Colonic mucosa (tissue), 4 donors: ENCODE measurements at places on chromosomes 2 and 18.

GRCh38 chr2:210611466-210611865 is 55.1 kb downstream of the CPS1 start:
- no peak for DNase-seq

DNA sequence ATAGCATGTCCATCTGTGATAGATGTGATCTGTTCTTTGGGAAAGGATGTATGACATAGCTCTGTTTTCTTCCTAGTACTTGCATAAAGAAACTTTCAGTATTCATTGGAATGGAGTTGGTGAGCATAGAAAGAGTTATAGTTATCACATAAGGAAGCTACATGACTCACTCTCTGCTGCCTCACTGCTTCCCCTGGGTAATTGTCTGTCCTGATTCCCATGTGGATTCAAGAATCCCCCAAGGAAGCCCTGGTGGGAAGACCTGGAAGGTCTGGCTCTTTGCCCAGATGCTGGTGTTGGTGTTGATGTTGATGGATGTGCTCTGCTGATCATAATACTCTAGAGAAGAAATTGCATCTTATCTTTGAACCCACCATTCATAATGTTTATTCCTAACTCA is 60.6 kb downstream of the PTPN4 start:
- no peak for DNase-seq

- no peak for DNase-seq
Observed at GRCh38 chr2:126949775-126950174, 51.1 kb downstream of the TEX51 start.

DNA sequence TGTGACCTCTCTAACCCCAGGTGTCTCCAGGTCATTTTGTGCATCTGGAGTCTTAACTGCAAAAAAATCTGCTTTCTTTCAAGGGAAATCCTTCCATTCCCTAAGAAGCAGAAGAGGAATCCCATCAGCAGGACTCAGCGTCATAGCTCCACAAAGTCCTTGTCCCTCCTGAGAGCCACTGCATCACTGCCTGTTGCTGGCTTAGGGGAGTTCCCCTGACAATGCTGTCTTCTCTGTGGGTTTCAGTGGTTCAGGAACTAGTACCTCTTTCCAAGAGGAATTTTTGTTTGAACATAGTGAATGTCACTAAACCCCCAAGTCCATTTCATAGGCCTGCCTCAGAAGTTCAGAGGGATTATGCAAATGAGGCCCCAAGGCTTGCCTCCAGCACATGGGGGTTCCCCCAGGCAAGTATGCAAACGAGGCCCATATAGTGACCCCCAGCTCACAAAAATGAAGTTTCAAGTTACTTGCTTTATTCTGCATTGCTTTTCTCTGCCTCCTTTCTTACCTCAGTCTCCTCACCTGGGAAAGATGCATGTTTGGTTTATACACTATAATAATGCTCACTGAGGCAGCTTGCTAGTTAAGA is 513.9 kb upstream of the MEX3C start:
- no peak for DNase-seq

- peak; percentile 63 for DNase-seq
Observed at GRCh38 chr2:105578166-105578565, 166.5 kb upstream of the NCK2 start.

DNA sequence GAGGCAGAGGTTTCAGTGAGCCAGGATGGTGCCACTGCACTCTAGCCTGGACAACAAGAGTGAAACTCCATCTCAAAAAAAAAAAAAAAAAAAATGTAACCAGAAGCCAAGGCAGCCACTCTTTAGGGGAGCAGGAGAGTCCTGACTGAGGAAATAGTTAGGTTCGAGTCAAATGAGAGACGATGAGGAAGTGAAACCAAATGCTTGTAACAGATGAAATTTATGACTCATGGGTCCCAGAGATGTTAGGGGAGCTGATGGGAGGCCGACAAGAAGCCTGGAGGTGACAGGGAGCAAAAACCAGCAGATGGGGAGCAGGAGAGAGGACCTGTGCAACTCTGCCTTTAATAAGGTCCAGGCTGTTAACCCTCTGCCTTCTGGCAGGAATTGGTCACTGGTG is 756.1 kb upstream of the DDX18 start:
- no peak for DNase-seq

DNA sequence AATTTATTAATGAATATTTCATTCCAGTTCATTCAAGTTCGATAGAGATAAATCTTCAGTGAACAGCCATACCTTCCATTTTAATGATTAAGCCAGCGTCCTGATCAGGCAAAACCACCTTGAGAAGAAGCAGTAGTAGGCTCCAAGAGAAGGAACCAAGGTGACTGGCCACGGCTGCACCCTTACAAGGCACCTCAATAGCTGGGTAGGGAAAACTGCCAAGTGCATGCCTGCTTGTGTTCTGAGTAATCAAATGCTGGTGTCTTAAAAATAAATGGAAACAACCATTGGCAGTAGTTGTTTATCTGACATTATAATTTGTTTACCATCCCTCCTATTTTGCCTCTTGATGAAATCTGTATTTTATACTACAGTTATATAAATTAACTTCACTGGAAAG is 10.0 kb upstream of the FEZ2 start:
- no peak for DNase-seq

- no peak for DNase-seq
Observed at GRCh38 chr18:58592223-58593214, 36.4 kb downstream of the ALPK2 start.

- no peak for DNase-seq
Observed at GRCh38 chr18:57432751-57433400, 2.3 kb upstream of the ONECUT2 start.

DNA sequence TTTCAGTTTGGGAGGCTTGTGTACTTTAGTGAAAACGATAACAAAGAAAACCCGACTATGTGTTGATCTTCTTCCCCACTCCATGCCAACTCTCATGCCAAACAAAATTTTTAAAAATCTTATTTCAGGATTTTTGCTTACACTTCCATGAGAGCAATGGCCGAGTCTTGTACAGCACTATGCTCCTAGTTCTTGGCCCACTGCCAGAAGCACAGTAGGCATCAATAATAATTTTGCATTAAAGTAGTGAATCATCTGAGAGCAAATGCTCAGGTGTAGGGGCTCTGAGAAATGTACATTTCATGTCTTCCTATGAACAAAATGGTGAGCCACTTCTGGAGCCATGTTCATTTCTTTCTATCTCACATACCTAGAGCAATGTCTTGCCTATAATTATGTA is 62.2 kb downstream of the MAP3K19 start:
- no peak for DNase-seq

- DNase-seq, result no peak
Observed at GRCh38 chr2:71496156-71496770, 42.9 kb downstream of the DYSF start.

DNA sequence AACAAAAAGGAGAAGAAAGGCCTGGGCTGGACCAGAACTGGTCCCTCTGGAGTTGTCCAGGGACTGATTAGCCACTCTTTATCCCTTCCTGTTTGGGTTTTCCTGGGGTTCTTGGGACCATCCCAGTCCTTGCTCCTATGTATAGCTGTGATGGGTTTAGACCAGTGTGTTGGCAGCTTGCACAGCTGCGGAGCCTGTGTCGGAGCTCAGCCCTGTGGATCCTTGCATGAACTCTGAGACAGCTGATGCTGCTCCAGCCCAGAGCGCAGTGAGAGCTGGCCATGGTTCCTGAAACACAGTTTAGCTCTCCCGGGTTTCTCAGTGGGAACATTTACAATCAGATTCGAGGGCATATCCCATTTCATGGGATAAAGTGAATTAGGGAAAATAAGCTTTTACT is 16.9 kb downstream of the IMPA2 start:
- no peak for DNase-seq

DNA sequence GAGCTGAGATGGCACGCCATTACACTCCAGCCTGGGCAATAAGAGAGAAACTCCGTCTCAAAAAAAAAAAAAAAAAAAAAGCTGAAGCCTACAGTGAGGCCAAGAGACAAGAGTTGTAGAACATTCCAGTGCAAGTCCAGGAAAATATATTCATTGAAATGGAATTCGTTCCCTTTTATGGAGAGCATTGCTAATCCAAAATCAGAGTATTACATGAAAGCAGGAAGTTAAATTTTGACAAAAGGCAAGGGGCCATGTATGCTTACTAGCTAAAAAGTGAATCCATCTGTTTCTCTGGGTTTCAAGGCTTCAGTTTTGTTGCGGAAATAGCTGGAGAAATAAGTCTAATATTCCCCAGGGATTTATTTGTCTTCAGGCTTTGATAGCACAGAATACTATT is 471.7 kb downstream of the THSD7B start:
- DNase-seq, result no peak

DNA sequence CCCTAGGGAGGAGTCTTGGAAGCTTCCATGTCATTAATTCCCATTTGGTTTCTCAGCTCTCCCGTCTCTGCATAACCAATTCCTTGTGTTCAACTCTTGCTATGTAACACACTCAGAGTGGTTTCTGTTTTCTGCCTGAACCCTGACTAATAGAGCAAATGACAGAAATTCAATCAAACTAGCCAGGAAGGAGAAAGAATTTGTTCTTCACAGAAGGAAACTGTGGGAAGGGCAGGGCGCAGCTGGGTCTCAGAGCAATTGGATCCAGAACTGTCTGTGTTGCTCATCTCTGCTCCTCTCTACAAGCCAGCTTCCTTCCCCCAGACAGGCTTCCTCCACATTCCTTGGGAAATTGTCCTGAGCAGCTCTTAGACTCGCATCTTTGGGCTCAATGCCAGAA is 269.8 kb downstream of the TNS1 start:
- no peak for DNase-seq

DNA sequence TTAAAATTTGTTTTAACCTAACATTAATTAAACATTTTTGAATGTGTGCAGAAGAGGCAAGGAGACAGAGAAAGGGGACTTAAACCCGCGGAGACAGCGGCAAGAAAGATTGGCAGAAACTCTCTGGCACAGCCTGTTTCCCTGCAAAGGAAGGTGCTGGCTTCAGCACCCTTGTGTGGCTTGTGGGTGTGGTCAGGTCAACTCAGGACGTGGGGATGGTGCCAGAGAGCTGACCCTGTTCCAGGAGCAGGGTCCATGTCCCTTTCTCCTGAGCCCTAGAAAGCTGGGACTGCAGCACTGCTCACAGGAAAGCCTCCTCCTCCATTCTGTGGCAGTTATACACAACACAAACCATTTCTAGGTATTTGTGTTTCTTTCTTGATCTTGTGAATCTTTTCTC is 176.2 kb upstream of the ST6GAL2 start:
- DNase-seq, result peak; percentile 67

DNA sequence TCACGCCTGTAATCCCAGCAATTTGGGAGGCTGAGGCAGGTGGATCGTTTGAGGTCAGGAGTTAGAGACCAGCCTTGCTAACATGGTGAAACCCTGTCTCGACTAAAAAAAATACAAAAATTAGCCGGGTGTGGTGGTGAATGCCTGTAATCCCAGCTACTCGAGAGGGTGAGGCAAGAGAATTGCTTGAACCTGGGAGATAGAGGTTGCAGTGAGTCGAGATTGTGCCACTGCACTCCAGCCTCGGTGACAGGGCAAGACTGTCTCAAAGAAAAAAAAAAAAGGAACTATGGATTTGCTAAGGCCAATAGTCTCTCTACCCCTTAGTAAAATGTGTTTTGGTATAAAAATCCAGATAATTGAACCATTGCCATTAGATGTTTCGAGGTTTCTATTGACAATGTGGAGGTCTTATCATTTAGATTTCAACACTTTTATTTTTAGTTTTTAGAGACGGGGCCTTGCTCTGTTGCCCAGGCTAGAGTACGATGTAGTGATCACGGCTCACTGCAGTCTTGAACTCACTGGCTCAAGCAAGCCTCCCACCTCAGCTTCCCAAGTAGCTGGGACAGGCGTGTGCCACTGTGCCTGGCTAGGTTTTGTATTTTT is 1.1 kb upstream of the TXNDC2 start:
- no peak for DNase-seq

GRCh38 chr2:236307641-236308040 is 43.4 kb upstream of the ASB18 start:
- no peak for DNase-seq

DNA sequence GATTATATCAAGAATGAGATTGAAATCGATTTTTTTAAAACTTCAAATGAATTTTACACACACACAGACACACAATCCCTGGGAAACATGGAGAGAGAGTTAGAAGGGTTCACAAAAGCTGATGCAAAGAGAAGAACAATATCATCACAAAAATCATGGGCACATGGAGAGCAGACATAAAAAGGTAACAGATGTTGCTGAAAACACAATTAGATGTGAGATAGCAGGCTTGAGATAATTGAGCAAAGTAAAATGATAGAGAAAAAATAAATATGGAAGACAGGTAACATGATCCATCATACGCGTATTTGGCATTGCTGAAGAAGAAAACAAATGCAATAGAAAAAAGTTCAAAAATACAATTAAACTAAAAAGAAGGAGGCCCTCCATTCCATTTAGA is 11.6 kb upstream of the B4GALT6 start:
- DNase-seq, result no peak

GRCh38 chr2:33589444-33589843 is 9.7 kb downstream of the FAM98A start:
- no peak for DNase-seq

- DNase-seq, result peak; percentile 47
Observed at GRCh38 chr2:121707344-121707919, 29.2 kb downstream of the NIFK start.

DNA sequence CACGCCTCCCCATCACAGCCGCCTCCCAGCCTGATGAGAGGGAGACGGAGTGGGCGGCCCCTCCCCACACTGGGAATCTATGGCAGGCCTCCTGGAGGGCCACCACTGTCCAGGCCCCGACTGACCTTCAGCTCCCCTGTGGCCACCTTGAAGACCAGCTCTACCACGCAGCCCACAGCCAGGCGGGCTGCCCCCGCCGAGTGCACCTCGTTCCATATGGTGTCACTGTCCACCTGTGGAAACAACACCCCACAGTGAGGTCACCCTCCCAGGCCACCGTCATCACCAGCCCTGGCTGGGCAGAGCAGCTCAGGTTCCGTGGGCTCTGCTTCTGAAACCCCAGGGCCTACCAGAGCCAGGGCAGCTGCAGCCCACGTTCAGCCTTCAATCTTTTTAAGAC is 242.0 kb downstream of the TWIST2 start:
- DNase-seq, result no peak

DNA sequence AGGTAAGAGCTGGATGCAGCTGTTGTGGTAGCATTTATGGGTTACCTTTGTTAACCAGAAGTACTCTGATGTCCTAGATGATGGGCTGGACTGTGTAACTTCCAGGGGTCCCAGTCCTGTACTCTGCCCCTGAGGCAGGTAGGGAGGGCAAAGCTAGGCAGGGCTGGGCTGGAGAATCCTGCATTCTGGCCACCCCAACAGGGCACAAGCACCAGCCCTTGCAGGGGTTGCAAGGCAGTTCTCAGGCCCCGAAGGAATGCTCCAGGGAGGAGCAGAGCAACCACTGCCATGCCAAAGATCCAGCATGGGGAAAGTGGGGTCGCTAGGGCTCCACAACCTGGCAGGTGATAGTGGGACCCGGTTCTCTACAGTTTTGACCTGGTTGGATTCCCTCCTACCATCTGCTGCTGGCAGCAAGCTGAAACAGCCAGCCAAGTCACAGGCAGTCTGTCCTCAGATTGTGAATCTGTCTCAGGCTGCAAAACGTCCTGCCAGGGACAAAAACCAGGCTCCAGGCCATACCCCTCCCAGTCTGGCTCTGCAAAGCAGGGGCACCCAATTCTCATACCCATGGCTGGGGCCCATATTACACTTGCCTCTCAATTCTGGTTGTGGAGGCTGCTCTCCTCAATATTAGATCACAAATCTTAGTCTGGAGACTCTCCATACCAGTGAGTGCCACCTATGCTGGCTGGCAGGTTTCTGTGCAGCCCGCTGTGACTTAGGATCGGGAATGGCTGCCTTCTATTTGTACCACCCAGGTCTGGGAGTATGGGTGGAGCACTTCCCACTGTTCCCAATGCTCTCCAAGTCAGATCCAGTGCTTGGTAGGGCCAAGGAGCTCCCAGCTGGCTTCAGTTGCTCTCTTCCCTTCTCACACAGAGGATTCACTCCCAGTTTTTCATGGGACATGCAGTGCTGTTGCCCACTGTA is 61.1 kb downstream of the SMCHD1 start:
- no peak for DNase-seq
